ENCODE measurements at places on chromosomes 5 and 9.

DNA sequence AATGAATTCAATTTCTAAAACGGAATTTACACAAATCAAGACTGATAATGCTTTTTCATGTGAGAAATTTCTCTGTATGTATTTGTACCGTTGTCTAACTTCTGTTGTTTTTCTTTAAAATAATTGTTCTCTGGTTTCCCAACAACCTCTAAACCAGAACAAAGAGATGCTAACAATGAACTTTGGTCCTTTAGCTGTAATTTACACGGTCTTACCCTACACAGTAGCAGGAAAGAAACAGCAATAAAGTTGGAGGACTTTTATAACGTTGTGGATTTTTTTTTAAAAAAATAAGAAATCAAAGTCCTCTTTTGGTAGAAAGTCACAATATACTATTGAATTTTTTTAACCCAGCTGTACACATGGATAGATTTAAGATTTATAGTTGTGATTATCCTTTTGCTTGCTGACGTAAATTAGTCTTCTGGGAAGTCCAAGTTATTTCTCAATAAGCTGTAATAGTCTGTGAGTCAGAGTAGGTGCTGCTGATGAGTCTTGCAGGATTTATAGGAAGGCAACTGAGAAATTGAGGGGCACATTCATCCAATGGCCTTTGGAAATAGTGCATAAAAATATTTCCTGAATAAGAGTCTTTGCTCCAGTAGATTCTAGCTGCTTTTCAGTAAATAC is 76.8 kb upstream of the PCSK1 start:
- no peak for DNase-seq

DNA sequence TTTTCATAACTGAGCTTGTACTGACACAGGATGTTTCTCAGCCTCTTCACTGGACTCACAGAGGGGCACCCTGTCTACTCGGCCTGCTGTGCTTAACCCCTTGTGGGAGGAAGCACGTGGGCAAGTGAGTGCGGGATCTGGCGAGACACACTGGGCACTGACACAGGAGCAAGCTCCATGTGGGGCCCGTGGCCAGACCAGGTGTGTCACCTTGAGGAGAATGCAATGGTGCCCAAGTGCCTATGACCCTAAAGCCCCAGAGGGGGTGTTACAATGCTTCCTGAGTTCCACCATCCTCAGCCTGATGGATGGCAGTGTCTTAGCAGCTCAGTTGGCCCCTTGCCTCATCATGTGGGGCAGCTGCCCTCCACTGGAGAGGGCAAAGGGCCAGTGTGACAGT is 128.9 kb downstream of the ALDH1A1 start:
- no peak for DNase-seq

GRCh38 chr9:26371236-26371635 is 521.4 kb downstream of the CAAP1 start:
- no peak for DNase-seq

GRCh38 chr9:129511285-129511900 is 109.5 kb downstream of the C9orf50 start:
- DNase-seq, result no peak

DNA sequence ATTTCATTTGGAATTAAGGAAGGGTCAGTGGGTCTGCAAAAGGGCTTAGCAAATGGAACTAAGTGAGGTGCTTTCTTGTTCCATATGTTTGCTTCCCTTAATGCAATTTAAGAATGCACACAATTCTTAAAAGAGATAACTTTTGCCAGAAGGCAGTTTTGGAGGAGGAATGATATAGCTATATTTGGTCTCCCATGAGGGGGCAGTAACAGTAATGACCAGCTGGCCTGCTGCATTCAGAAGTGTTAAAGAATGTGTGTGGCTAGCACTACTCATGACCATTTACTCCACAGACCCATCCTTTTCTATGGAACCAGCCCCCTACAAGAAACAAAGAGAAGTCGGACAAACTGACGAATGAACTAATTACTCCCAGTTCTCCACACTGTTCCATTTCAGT is 638.9 kb downstream of the RAB3C start:
- DNase-seq, result no peak

- no peak for DNase-seq
Measured at GRCh38 chr5:131950706-131951105, 5.2 kb upstream of the MEIKIN start.

- no peak for DNase-seq
Measured at GRCh38 chr5:43193894-43194265, 1.9 kb downstream of the NIM1K start.

DNA sequence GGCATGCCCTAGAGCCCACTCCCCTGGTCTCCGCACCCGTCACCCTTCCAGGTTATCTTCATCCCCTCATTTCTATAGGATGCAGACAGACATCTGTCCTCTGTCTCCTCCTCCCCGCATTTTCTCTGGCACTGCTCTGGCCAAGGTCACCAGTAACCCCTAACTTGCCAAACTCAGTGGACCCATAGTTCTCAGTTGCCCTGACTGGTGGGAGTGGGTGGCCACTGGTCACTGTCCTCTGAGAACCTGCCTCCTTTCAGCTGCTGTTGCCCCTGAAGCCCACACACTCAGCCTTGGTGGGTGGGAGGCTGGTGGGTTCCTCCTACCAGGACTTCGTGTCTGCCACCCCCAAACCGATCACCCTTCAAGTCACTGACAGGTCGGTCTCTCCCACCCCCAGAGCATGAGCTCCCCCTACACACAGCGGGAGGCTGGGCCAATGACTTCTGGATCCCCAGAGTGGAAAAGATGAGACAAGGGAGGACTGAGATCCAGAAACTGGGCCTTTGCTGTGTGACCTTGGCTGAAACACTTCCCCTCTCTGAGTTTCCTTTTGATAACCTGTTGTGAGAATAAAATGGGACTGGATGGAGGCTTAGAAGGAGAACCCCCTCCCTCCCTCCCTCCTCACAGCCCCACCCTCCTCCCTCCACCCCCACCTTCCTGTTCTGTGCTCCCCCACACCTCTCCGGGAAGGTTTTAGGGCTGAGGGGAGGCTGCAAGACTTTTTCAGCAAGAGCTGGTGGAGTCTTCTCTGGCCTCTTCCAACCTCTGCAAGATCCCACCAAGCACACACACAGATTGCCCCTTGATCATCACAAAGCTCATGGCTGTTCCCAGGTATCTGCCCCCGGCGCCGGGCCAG is 2.4 kb upstream of the DBN1 start:
- no peak for DNase-seq

GRCh38 chr5:10760921-10761184 is 181 bp downstream of the DAP start:
- DNase-seq, result no peak

DNA sequence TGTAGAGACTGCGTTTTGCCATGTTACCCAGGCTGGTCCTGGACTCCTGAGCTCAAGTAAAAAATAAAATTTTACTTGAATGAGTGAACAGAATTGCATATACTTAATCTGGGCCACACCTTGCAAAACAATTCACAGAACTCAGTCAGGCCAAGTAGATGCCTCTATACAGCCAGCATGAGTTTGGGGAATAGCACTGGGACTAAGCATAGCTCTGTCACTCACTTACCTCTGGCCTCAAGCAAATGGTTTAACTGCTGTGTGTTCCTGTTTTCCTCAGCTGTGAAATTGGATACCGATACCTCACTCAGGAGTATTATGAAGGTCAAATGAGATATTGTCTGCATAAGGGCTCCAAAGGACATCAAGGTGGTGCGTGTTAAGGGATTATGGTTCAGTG is 10.9 kb upstream of the FRMPD1 start:
- DNase-seq, result no peak

- DNase-seq, result no peak
Measured at GRCh38 chr5:177432839-177433657, 6.6 kb downstream of the GRK6 start.

DNA sequence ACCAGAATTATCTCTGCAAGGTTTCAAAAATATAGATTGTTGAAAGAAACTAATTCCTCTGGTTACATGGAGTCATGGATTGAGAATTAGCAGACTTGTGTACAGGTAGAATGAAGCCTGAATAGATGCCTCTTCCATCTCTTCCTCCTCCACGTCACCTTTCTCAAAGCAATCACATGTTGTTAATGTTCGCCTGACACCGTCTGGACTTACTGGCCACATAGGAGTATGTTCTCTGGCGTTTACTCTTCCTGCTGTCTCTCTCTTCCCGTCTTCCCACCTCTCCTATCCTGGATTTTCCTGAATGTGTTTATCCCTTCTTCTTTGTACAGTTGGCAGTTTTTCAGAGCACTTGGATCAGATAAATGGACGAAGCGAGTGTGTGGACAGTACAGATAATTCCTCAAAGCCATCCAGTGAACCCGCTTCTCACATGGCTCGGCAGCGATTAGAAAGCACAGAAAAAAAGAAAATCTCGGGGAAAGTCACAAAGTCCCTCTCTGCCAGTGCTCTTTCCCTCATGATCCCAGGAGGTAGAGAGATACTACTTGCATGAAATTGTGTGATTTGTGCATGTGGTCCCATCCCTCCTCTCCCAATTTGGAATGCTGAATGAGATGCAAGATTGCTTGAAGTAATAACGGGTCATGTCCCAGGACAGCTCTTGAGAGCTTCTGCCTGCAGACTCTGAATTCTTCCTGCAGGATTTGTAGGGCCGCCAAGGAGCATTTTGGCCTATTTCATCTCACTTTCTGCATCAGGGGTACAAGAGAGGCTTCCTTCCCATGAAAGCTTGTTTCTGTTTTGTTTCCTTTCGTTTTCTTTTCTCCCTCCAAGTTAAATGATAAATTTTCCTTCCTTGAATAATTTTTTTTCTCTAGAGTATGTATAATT is 47.3 kb downstream of the CD180 start:
- DNase-seq, result no peak

DNA sequence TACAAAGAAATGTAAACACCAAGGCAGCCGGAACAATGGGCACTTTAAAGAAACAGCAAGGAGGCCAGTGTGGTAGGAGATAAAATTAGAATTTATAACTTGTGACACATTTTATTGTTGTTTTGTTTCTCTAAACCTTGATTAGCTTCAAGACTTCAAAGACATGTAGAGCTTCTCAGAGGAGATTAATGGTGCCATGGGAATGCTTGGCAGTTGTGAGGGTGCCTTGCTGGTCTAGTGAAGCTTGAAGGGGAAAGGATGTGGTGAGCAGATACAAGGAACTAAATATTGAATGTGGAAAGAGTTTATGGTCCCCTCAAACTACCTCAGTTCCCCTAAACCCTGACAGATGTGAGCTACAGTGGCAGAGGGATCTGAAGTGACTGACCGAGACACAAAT is 322.4 kb upstream of the ADAMTS16 start:
- DNase-seq, result no peak

- DNase-seq, result no peak
Measured at GRCh38 chr9:76219560-76220151, 174.6 kb downstream of the RFK start.

GRCh38 chr5:126280846-126281245 is 142.4 kb upstream of the GRAMD2B start:
- DNase-seq, result no peak

GRCh38 chr5:174056064-174056847 is 10.8 kb downstream of the NSG2 start:
- DNase-seq, result no peak

- no peak for DNase-seq
Measured at GRCh38 chr9:102778746-102779145, 216.4 kb upstream of the CYLC2 start.

GRCh38 chr9:137194388-137194787 is 5.9 kb downstream of the SSNA1 start:
- DNase-seq, result no peak

DNA sequence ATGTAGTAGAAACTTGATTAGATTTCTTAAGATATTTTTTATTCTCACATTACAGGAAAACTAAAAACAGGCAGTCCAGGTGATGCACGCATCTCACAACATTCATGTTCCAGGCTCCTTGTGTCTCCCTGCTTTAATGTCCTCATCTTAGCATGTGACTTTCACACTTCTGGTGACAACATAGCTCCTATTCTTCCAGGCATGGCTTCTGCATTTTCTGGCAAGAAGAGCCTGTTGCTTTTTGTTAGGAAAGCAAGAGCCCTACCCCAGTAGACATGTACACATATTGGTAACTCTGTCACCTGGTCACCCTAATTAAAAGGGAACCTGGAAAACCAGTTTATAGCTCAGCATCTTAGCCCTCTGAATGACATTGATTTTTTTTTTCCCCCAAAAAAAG is 92.5 kb downstream of the PPIC start:
- DNase-seq, result no peak

DNA sequence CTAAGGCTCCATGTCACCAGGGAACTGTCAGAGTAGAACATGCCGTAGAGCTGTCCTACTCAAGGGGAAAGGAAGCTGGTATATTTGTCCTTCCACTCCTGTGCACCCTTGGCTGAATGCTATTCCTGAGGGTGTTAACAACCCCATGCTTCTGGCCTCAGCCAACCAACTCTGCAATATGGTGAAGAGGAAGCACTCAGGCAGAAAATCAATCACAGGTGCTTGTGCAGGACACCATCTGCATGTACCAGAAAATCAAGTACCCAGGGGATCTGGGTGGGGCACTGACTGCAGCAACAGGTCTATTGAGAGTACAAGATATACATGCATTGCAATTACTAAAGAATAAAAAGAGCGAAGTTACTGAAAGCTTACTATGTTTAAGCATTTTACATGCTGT is 51.4 kb upstream of the NEK6 start:
- no peak for DNase-seq

DNA sequence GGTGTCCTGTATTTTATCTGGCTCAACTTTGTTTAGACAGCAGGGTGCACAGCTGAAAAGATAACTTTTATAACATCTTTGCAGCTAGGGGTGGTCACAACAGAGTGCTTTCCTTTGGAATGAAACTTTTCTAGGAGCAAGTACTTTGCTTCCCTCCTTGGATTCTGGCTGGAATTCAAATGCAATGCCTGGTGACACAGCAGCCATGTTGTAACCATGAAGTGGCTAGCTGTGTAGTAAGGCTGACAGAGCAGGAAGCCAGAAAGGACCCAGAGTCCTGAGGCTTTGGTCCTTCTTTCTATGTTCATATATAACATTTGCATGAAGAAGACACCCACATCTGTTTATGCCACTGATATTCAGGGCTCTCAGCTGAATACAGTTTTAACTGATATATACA is 48.1 kb downstream of the TENT4A start:
- DNase-seq, result no peak

- DNase-seq, result no peak
Measured at GRCh38 chr9:136133191-136133958, 14.7 kb upstream of the TMEM250 start.

DNA sequence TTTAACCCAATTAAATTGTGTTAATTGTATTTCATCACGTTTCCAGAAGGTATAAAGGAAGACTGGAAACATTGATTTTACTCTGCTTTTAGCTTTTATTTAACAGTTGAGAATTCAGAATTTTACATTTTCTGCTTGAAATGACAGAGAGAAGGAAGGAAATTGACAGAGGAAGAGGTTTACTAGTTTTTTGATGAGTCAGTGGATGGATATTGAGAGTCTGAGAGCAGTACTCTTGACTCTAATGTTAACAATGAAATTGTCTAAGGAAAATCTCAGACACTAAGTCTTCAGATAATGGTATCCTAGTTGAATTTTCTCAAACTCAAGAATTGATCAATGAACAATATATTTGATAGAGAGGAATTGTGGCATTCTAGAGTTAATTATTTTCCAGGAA is 60.6 kb downstream of the IPO11 start:
- no peak for DNase-seq

- DNase-seq, result no peak
Measured at GRCh38 chr5:167245868-167246267, 1045.6 kb upstream of the WWC1 start.

- DNase-seq, result no peak
Measured at GRCh38 chr5:139663207-139664085, 15.3 kb downstream of the CXXC5 start.
